ENCODE measurements at places on chromosomes 4 and X. TPM values are rescaled to one million over a fixed set of nuclear protein-coding genes. Genes with fewer than 3 reads are reported as not detected.

Gene TMSB15B
- 15.2 TPM for polyA plus RNA-seq

Gene FHL1
- polyA plus RNA-seq = 57.8 TPM

Gene EDA
- 0.06 TPM for polyA plus RNA-seq

Gene UNC5C
- 5.4 TPM for polyA plus RNA-seq

Gene MXRA5
- 7.9 TPM for polyA plus RNA-seq

Gene SLC16A2
- 13.1 TPM for polyA plus RNA-seq

Gene EFHC2
- polyA plus RNA-seq = 0.03 TPM

DNA sequence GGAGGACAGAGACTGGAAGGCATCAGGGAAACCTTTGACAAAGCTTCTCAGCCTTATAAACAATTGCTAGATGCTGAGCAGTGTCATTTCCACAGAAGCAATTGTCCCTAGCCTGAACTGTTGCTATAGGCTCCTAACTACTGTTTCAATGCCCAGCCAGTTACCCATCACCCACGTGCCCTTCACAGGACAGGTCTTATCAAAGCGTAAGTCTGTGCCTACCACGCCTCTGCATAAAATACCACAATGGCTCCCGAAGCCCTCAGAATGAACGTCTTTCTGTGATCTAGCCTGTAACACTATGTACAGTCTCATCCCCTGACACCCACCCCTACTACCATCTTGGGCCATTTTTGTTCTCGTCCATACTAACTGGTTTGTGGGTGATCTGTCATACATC, 134.3 kb downstream of the STK32B start:
- DNase-seq = no peak

DNA sequence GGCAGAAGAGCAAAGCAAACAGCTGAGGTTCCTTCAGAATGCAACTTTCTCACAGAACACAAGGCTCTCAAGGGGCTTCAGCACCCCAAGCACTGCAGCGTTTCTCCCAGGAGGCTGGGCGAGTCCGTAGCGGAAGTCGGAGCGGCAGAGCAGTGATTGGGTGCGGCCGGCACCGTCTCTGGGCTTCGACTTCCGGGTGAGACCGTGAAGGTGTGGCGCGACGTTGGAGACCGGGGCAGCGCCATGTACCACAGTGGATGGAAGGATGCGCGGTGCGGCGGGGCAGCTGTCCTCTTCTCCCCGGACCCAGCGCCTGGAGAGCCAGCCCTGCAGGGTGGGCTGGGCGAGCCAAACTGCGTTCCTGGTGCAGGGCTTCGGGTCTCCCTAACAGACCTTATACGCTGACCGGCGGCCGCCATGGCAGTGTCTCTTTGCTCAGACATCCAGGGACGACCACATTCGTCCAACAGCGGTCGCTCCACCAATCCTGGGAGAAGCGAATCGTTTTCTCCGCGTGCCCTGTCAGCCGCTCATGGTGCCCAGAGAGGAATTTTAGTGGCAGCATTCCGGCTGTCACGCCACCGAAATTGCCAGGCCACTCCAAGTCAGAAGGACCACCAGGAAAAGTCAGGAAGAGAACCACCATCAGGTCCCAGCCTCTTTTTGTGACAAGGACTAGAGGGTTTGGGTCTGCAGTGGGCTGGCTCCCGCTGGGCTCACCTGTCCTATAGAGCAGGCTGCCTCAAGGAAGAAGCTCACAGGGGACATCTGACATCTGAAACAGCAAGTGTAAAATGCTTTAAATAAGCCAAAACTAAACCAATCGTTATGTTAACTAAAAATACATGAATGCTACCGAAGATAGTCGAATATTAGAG, 20.5 kb downstream of the TRIM61 start:
- peak; percentile 76 for DNase-seq

DNA sequence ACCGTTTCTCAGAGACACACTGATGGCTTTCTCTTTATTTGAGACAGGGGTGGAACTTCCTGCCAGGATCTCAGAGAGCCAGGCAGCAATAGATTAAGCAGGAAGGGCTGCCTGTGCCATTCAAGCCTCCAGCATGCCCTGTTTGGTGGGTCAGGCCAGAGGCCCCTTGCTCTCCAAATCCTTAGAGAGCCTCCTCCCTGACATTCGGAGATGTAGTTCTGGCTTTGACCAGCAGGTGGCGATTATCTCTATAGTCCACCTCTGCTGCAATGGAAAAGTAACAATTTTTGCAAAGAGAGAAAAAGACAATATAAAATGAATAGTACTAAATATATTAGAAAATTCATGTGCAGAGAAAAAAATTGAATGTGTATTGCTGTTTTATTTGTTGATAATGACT, 93.9 kb downstream of the NXF2B start:
- DNase-seq = peak; percentile 61

- no peak for DNase-seq
Observed at GRCh38 chrX:32392655-32393054, 818.7 kb downstream of the DMD start.

- DNase-seq = no peak
Observed at GRCh38 chr4:141898346-141898745, 262.0 kb downstream of the IL15 start.

- no peak for DNase-seq
Observed at GRCh38 chrX:17009856-17010625, 63.6 kb downstream of the REPS2 start.

GRCh38 chr4:141541851-141542250, 94.5 kb upstream of the IL15 start:
- DNase-seq = no peak

- no peak for DNase-seq
Observed at GRCh38 chrX:9829308-9830267, 43.4 kb downstream of the SHROOM2 start.

GRCh38 chr4:121514443-121514842, 133.6 kb upstream of the QRFPR start:
- no peak for DNase-seq

DNA sequence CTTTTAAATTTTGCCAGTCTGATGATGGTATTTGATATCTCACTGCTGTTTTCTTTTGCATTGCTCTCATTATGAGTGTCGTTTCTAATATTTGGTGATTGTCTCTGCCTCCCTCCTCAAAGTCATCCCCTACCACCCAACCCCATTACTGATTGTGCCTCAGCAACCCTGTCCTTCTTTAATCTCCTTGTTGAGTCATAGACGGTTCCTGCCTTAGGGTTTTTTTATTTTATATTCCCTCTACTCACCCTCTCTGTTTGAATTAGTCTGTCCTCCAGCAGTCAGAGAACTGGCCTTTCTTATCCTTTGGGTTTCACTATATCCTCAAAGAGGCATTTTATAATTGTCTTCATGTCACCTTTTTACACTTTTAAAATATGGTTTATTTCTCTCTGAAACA, 409.3 kb upstream of the CPEB2 start:
- DNase-seq = no peak

- DNase-seq = no peak
Observed at GRCh38 chr4:153481478-153481877, 15.3 kb downstream of the TMEM131L start.

- no peak for DNase-seq
Observed at GRCh38 chr4:104593019-104593418, 98.3 kb upstream of the CXXC4 start.

- no peak for DNase-seq
Observed at GRCh38 chr4:2142630-2143427, 83.7 kb downstream of the NAT8L start.

Measured in SK-N-SH (cell line).